ENCODE measurements at places on chromosomes 2 and 18.

GRCh38 chr2:85847051-85847588 is 41.7 kb downstream of the ST3GAL5 start:
- no peak for DNase-seq

- DNase-seq, result no peak
Measured at GRCh38 chr2:77294474-77294873, 227.7 kb downstream of the LRRTM4 start.

DNA sequence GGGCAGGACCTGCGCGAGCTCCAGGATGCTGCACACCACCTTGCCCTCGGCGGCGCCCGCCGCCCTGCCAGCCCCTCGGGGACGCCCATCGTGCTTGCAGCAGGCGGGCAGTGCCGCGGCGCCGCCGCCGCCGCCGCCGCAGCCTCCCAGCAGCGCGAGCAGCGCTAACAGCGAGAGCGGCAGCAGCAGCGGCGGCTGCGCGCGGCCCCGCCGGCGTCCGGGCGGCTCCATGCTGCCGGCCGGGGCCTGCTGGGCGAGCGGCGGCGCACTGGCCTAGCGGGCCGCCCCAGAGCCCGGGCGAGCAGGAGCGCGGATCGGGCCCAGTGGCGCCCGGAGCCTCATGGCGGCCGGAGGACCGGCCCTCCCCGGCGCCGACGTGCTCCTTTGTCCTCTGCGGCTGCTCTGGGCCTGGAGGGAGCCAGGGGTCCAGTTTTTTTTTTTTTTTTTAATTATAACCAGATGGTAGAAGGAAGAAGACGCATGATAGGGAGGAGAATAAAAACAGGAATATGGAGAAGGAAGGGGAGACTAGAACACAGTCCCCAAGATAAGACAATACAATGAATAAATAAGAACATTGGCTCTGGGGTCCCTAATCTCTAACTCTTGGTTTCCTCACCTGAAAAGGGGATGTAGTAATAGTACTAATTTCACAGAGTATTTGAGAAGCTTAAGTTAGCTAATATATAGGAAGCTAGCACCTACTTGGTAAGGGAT is 17.1 kb upstream of the ANKRD62 start:
- DNase-seq, result no peak

- no peak for DNase-seq
Measured at GRCh38 chr2:160139991-160140390, 60.1 kb downstream of the ITGB6 start.

DNA sequence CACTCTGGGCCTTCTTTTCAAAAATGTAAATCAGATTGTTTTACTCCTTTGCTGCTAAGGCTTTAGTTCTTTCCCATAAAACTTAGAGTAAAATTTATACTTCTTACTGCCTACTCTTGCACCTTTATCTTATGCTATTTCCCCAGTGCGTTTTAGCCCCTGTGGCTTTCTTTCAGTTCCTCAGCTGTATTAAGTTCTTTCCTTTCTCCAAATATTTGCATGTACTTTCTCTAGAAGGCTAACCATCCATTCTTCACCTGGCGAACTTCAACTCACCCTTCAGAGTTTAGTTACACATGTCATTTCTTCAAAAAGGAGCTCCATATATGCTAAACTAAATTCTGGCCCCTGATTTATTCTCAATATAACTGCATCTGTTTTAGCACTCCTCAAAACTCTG is 160.7 kb downstream of the FSHR start:
- DNase-seq, result no peak

- DNase-seq, result no peak
Measured at GRCh38 chr2:67585400-67585799, 188.3 kb downstream of the ETAA1 start.

DNA sequence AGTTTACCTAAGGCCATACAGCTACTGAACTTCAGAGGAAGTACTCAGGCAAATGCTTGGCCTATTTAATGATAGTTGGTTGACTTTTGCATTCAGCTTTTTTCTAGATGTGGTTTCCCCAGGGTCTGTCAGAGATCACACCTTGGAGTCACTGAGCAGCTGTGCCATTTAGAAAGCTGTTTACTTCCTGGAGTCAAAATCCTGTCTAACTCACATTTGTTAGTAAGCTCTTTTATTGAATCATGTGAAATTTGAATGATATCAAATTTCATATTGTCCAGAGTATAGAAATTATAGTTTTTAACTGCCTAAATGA is 7.6 kb upstream of the TRIB2 start:
- DNase-seq, result no peak

DNA sequence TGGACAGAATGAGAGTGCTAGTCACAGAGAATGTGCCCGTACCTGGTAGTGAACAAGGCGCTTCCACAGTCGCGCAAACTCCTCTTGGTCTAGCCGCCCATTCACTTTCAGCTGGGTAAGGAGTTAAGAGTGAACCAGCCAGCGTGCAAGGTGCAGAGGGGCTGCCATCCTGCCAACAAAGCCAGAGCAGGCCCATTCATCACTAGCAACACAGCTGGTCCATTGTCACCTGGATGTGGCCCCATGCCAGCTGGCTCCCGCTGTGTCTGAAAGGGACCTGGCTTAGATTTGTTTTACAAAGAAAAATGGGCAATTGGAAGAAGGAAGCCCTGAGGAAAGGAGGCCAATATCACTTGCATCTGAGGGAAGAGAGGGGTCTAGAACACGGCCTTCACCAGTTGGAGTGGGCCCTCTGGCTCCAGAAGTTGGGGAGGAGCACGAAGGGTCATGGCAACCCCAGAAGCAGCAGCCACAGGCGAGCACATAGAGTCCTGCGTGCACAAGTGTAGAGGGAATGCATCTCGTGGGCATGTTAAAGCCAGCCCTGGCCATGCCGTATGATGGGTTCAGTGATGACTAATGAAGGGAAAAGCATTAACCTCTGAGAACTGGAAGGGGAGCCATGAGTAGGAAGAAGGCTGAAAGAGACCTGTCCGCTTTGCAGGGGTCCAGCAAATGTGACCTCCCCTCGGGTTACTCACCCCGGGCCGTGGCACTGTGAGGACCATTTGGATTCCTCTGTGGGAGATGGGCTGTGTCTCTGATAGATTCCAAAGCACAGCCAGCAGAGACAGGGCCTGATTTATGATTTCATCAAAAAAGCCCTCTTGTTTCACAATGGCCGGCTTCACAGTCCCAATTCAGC is 70.6 kb downstream of the CAPN13 start:
- no peak for DNase-seq

DNA sequence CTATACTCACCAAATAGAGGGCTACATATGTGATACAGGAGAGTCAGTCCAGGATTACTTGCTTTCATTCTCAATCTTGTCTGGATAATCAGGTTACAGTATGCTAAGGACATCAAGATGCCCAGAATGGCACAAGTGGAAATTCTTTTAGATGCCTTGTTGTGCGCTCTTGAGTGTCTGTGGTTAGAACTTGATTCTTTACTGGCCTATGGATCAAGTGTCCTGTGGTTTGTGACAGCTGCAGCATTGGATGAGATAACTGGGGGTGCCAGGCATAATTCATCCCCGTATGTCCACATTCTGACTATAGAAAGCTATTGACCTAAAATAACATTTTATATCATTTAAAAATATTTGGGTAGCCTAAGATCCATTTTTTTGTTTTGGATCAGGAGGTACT is 40.1 kb downstream of the CDC42EP3 start:
- no peak for DNase-seq

DNA sequence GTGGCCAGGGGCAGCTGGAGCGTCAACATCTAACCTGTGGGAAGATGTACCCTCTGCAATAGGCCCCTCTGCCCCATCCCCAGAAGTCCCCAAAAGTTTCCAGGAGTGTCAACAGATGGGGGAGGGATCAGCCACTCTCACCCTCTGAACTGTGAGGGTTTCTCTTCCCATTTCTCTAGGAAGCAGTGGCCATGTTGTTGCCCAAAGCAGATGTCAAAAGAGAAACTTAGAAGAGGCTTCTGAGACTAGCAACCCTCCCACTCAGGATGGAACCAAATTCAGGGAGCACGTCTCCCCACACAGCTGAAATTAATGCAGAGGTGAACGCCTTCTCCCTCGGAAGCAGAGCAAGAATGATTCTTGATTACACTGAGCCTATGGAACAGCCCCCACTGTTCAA is 70.3 kb downstream of the ARL4C start:
- no peak for DNase-seq

GRCh38 chr2:206020171-206020570 is 65.8 kb downstream of the INO80D start:
- no peak for DNase-seq

- DNase-seq, result no peak
Measured at GRCh38 chr18:53422896-53423295, 801.6 kb downstream of the MBD2 start.

DNA sequence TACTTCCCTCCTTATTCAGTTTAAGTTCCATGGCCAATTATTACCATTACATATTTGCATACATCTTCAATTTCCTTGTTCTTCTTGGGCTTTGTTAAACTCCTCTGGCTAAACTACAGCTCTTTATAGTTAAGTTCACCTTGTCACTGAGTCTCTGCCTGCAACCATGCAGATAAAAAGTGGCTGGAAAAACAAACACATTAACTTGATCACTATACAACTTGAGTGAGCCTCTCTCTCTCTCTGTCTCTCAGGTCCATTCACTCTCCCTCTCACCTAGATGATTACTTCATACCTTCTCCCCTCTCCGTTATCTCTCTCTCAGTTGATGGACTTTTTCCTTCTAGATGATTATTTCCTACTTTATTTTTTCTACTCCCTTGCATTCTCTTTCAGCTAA is 30.3 kb downstream of the GCFC2 start:
- no peak for DNase-seq

- no peak for DNase-seq
Measured at GRCh38 chr2:9356261-9356660, 67.1 kb downstream of the ITGB1BP1 start.

DNA sequence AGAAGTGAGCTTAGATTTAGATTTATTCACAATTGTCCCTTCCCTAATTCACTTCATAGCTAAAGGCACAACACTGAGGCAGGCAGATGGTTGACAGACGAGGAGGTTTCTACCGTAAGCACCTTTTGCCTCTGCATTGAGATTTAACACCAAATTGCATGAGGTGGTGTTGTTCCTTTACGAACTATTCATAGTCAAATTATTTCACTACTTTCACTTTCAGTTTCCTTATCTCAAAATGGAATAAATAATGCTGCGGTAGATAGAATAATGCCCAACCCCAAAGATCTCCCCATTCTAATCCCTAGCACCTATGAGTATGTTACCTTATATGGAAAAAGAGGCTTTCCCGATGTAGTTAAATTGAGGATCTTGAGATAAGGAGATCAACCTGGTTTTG is 58.9 kb upstream of the LINC00305 start:
- no peak for DNase-seq

DNA sequence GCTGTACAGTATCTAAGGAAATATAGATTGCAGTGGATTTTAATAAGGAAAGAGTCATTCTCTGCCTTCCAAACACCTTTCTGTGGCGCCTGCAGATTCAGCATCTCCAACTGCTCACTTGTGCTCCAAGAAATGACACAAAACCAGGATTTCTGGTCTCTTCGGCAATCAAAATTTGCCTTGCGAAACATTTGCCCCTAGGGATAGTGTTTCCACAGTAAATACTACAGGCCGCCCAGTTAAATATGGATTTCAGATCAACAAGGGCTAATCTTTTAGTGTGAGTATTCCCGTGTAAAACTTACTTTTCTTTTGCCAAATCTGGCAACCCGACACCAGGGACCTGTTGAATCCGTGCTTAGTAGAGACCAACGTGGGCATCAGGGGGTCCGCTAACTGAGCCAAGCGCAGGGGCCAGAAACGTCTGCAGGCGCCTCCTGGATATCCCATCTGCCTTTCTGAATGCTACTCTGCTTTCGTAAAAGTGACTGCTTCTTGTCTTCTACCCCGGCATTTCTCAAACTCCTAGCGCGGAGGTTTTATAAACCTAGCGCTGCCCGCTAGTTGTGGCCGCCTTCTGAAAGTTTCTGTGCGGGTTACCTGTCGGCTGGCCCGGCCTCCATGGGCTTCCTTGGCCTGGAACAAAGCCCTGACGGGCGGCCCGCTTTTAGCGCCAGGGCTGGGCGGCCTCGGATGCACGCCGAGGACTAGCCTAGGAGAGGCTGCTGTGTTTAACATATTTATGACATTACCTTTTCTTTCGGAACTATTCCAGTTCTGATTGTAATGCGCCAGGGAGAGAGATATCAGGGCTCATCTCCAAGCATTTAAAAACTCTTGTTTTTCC is 2.5 kb downstream of the CYP1B1 start:
- DNase-seq, result no peak

- DNase-seq, result no peak
Measured at GRCh38 chr2:99187011-99187410, 6.0 kb downstream of the MRPL30 start.

DNA sequence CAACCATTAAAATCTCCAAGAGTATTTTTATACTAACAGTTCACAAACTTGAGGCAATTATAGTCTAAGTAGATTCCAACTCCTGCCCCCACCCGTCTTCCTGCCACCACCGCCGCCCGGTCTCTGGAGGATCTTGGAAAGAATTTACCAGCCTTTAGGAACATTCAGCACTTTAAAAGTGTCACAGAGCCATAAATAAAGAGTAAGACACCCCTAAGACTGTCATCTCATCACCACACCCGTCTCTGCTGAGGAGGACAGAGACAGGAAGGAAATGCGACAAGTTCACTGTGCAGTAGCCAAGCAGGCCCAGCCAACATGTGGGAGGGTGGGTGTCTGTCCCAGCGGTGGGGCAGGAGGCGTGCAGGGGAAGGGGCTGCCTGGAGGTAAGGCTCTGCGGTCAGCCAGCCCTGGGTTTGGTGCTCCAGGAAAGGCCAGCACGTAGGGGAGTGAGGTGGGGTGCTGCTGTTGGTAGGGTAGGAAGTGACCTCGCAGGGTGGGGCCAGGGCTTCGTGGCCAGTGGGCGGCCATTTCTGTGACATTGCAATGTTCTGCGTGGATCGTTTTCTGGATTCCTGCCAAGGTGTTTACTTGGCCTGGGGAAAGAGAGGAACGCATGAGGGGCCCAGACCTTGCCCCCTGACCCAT is 111.6 kb downstream of the FAM210A start:
- no peak for DNase-seq

DNA sequence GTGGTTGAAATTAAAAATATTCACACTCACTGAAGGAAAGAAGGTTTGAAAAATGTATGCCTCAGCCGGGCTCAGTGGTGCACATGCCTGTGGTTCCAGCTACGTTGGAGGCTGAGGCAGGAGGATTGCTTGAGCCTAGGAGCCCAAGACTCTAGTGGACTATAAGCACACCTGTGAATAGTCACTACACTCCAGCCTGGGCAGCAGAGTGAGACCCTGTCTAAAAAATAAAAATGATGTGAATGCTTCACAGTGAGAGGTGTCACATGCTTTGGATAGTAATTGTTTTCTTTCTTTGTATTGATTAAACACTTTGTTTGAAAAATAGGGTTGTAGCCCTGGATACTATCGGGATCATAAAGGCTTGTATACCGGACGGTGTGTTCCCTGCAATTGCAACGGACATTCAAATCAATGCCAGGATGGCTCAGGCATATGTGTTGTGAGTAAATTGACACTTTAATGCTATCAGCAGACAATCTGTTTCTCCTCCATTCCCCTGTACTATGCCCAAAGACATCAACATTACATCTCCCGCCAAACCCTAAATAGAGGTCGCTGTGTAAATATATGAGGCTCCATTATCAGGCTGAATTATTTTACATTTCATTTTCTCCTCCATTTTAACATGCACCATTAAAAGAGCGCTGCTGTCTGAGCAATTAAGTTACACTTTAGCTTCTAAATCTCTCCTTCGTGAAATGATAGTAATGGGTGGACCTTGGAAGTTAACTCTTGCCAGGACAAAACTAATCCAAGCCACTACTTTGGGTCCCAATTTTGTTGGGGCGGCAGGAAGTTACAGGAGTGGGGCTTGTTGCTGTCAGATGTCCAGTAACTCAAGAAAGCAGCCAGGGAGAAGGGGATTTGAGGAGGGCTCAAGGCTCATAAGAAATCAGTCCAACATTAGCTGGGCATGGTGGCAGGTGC is 138.3 kb upstream of the TTC39C start:
- DNase-seq, result no peak

- no peak for DNase-seq
Measured at GRCh38 chr2:225569995-225570394, 170.5 kb downstream of the NYAP2 start.

Data from MCF 10A (cell line).